ENCODE measurements at places on chromosomes 4 and X. TPM values are rescaled to one million over a fixed set of nuclear protein-coding genes. Genes with fewer than 3 reads are reported as not detected.
A peak's percentile ranks its signal among the peaks of the same experiment; 100 is the strongest.

DNA sequence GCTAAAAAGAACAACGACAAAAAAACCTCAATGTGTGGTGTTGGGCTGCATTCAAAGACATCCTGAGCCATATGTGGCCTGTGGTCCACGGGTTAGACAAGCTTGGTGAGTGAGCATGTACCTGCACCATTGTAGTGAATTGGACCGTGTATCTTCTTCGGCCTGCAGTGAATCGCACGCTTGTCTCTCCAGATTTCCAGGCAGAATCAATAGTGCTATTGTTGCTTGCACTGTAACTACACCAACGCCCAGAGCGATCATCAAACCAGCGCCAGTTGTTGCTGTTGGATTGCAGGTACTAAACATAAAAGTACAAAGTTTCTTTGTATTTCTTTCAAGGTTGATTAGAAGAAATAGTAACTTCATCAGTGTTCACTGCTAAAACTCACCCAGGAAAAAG, 101.6 kb downstream of the HUWE1 start:
- H3K4me3 ChIP-seq = no peak overlapping the region
- H3K4me1 ChIP-seq = no peaks in the 10 kb centered on the region
- DNase-seq = no peak
- H3K27me3 ChIP-seq = no peaks in the 10 kb centered on the region
- H3K36me3 ChIP-seq = peaks cover 97% of the 10 kb centered on the region

The PGAM4 gene
- not detected for total RNA-seq

The ARSJ gene
- 1.7 TPM for total RNA-seq

DNA sequence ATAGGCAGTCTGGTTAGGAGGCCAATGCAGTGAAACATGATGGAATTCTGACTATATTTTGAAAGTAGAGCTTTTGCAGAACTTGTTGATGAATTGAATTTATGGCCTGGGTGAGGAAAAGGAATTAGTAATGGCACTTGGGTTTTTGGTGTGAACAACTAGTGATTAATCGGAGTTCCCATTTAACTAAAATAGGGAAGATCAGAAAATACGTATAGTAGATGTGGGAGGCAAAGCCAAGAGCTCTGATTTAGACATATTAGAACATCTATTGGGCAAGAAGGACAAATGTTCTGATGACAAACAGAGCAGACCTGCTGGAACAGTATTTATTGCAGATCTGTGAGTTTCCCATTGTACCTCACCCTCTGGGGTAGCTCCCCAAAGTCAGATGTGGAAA, 12.3 kb upstream of the NDP start:
- DNase-seq = no peak
- no peak overlapping the region for H3K27ac ChIP-seq
- no peaks in the 10 kb centered on the region for H3K4me1 ChIP-seq

DNA sequence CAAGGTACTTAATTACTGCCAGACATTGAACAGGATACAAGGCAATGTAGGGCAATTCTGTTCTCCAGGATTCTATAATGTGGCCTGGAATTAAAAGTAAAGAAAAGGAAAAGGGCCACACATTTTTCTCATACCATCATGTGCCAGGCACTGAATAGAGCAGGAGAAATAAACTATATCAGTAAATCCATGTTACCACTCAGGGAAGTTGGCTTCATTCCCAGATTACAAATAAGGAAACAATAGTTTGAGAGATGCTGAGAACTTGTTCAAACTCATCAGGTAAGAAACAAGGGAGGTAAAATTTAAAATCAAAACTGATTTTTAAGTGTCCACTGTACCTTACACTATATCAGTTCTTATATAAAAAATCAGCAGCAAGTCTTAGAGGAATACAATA, 645.0 kb upstream of the ATOH1 start:
- no peak overlapping the region for H3K4me3 ChIP-seq
- H3K4me1 ChIP-seq = no peaks in the 10 kb centered on the region
- no peaks in the 10 kb centered on the region for H3K27me3 ChIP-seq
- no peak overlapping the region for H3K27ac ChIP-seq
- no peak for DNase-seq
- H3K36me3 ChIP-seq = no peaks in the 10 kb centered on the region

DNA sequence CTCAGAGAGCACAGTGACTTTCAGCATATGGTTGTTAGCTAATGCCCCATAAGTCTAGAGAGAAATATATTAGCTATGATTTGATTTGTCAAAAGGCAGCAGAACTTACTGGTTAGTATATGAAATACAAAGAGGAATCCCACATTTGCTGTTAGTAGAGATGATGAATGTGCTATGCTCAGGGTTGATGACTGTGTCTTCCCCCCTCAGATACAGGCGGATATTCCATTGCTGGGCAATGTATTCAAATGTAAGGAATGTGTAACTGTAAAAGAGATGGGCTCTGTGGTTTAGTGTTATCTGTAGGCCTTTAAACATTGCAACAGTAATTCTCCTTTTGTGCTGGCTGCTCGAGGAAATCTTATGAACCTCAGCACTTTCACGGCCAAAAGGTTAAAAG, 528.9 kb upstream of the ARX start:
- H3K27me3 ChIP-seq = no peaks in the 10 kb centered on the region
- H3K36me3 ChIP-seq = no peaks in the 10 kb centered on the region
- no peak for DNase-seq
- H3K4me3 ChIP-seq = no peak overlapping the region
- no peaks in the 10 kb centered on the region for H3K4me1 ChIP-seq

- no peak for DNase-seq
- no peak overlapping the region for H3K4me3 ChIP-seq
- H3K4me1 ChIP-seq = peaks cover 32% of the 10 kb centered on the region
- H3K27me3 ChIP-seq = no peaks in the 10 kb centered on the region
Observed at GRCh38 chr4:98627531-98628257, 30.7 kb downstream of the TSPAN5 start.

- no peaks in the 10 kb centered on the region for H3K36me3 ChIP-seq
- DNase-seq = no peak
- H3K4me3 ChIP-seq = no peak overlapping the region
- no peaks in the 10 kb centered on the region for H3K4me1 ChIP-seq
- H3K27ac ChIP-seq = no peak overlapping the region
Observed at GRCh38 chr4:124224256-124224655, 488.3 kb downstream of the ANKRD50 start.

The RHOXF2B gene
- not detected for total RNA-seq

GRCh38 chr4:123452616-123453015, 56.0 kb downstream of the SPRY1 start:
- no peaks in the 10 kb centered on the region for H3K4me1 ChIP-seq
- H3K36me3 ChIP-seq = no peaks in the 10 kb centered on the region
- no peak overlapping the region for H3K4me3 ChIP-seq
- H3K27ac ChIP-seq = no peak overlapping the region

DNA sequence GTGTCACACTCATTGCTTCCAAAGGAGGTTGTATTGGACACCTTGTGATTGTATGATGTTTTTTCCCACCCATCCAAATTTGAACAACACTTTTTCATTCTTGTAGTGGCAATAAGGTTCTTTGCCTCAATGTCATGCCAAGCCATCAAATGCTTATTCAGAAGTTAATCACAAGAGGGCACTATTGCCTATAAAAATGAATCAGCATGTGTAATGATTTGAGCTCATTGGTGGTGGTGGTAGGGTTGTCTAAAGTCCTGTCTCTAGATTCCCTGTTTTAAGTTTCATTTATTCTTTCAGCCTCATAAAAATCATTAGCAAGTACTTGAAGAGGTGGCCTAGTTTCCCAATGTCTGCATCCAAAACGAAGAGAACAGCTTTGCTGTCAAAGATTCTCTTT, 37.0 kb downstream of the IRS4 start:
- no peak for DNase-seq
- H3K27me3 ChIP-seq = no peaks in the 10 kb centered on the region
- H3K36me3 ChIP-seq = no peaks in the 10 kb centered on the region
- H3K4me1 ChIP-seq = no peaks in the 10 kb centered on the region

DNA sequence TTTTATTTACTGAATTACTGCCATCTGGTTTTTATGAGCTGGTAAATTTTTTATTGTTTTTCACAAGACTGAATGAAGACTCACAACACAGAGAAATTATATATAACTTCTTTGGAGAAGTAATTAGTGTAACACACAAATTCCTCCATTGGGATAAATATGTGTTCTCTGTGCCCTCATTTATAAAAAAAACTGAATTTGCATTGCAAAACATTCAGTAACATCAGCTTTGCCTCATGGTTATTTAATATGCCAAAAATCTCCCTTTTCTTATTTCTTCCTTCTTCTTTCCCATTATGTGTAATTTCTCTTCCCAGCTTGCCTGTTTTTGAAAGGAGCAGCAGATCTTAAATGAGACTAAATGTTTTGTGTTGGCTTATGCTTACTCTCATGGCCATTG, 18.5 kb downstream of the CASP6 start:
- no peak overlapping the region for H3K4me3 ChIP-seq
- DNase-seq = no peak
- no peaks in the 10 kb centered on the region for H3K4me1 ChIP-seq
- H3K27ac ChIP-seq = no peak overlapping the region

DNA sequence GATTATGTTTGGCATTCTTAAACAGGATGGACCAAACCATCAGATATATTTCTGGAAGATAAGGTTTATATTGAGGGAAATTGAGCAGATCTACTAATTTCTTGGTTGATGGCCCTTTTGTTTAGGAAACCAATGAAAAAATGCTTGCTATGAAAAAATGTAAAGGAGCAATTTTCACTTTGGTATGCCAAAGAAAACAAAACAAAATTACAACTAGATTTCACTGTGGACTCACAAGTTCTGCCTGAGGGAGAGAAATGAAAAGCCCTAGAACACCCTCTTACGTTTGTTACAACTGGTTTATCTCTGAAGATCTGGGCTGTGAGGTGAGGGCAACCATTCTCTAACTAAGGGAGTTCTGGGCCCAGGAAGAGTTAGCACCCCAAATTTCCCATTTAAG, 122.5 kb upstream of the IL15 start:
- DNase-seq = no peak
- no peak overlapping the region for H3K27ac ChIP-seq
- H3K4me1 ChIP-seq = no peaks in the 10 kb centered on the region
- no peaks in the 10 kb centered on the region for H3K27me3 ChIP-seq
- H3K4me3 ChIP-seq = no peak overlapping the region

The DIPK2B gene
- 18.2 TPM for total RNA-seq

DNA sequence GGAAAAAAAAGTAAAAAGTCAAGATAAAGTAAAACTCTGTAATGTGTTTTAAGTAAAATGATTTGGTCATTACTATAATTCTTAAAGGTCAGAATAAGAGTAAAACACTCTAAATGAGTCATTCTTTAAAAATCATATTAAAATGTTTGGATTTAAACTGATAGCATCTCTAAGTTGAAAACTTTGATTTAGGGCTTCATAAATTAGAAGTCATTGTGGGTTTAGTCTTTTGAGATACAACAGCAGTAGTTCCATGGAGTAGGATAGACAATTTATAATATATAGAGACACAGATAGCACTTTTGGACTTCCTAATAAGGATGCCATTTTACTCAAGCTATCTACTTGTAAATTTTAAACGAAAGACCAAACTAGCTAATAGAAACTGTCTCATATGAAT, 77.1 kb upstream of the PABPC4L start:
- H3K4me3 ChIP-seq = no peak overlapping the region
- DNase-seq = no peak
- no peaks in the 10 kb centered on the region for H3K27me3 ChIP-seq
- no peaks in the 10 kb centered on the region for H3K36me3 ChIP-seq
- no peak overlapping the region for H3K27ac ChIP-seq

GRCh38 chr4:41381384-41381783, 124.7 kb downstream of the UCHL1 start:
- no peak overlapping the region for H3K27ac ChIP-seq
- DNase-seq = no peak
- H3K27me3 ChIP-seq = no peaks in the 10 kb centered on the region
- H3K36me3 ChIP-seq = no peaks in the 10 kb centered on the region
- peaks cover 57% of the 10 kb centered on the region for H3K4me1 ChIP-seq

The MORF4L2 gene
- 212 TPM for total RNA-seq

DNA sequence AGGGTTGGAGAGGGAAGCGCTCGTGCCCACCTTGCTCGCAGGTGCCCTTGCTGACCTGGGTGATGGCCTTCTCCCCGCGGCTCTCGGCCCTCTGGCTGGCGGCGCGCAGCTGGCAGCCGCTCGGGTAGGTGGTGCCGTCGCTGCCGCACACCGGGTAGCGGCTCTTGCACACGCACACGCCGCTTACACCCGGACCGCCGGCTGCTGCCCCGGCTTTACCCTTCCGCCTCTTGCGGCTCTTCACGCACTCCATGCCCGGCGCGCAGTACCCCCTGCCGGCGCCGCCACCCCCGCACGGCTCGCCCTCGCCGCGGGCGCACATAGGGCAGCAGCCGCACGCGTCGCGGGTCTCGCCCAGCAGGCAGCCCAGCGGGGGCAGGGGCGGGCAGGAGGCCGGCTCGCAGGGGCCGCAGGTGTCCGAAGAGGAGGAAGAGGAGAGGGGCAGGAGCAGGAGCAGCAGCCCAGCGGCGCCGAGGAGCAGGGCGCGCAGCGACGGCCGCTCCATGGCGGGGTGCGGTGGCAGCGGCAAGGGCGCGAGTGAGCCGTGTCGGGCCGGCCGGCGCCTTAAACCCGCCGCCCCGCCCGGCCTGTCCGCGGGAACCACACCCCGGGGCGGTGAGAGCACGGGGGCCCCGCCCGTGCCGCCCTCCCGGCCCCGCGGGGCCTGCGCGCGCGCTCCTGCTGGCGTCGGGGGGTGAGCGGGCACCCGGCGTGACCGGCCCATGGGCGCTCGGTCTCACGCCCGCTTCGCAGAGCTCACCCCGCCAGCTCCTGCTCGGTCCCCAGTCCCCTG, at the start of gene IGFBP7:
Gene IGFBP7, minus strand, starts transcription at position 539 of the 793 bp plus-strand sequence. Its CDS starts 34 bp downstream, at position 505.
- no peaks in the 10 kb centered on the region for H3K27me3 ChIP-seq
- peaks cover 51% of the 10 kb centered on the region for H3K4me1 ChIP-seq
- H3K4me3 ChIP-seq = peak within 1 kb of the TSS; percentile 99
- DNase-seq = peak; percentile 53
- H3K36me3 ChIP-seq = peaks cover 11% of the 10 kb centered on the region
- H3K27ac ChIP-seq = peak within 1 kb of the TSS; percentile 98

DNA sequence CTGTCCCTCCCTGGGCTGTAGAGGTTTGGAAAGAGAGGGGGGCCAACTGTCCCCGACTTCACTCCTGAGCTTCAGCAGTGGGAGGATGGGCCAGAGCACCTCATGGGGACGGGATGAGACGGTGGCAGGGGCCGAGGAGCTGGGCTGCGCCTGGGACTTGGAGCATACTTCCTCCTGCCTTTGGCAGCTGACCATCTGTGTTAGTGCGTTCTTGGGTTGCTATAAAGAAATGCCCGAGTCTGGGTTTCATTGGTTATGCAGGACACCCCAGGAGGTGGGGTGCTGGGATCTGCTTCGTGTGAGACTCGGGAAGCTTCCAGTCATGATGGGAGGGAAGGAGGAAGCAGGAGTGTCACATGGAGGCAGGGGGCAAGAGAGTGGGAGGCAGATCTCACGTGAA, 7.4 kb downstream of the PSAPL1 start:
- no peak overlapping the region for H3K4me3 ChIP-seq
- no peaks in the 10 kb centered on the region for H3K4me1 ChIP-seq
- DNase-seq = no peak
- H3K36me3 ChIP-seq = no peaks in the 10 kb centered on the region

The UGT2A1 gene
- total RNA-seq = not detected

The FRMD7 gene
- 0.47 TPM for total RNA-seq

GRCh38 chr4:123922847-123923246, 526.3 kb downstream of the SPRY1 start:
- no peaks in the 10 kb centered on the region for H3K36me3 ChIP-seq
- H3K27ac ChIP-seq = peak overlapping the region; percentile 49
- peaks cover 15% of the 10 kb centered on the region for H3K4me1 ChIP-seq
- DNase-seq = no peak
- H3K27me3 ChIP-seq = no peaks in the 10 kb centered on the region

- H3K4me3 ChIP-seq = no peak overlapping the region
- H3K36me3 ChIP-seq = no peaks in the 10 kb centered on the region
- H3K27me3 ChIP-seq = no peaks in the 10 kb centered on the region
- H3K27ac ChIP-seq = no peak overlapping the region
Observed at GRCh38 chr4:40003986-40004385, 26.3 kb upstream of the PDS5A start.

- DNase-seq = no peak
- no peak overlapping the region for H3K27ac ChIP-seq
- H3K4me3 ChIP-seq = no peak overlapping the region
- H3K36me3 ChIP-seq = peaks cover 37% of the 10 kb centered on the region
- peaks cover 26% of the 10 kb centered on the region for H3K4me1 ChIP-seq
Observed at GRCh38 chr4:94595880-94596483, 144.2 kb downstream of the PDLIM5 start.
